ENCODE measurements at places on chromosomes 7 and 10.

- DNase-seq, result no peak
- H3K27me3 ChIP-seq, result no peaks in the 10 kb centered on the region
- H3K4me3 ChIP-seq, result no peak overlapping the region
Measured at GRCh38 chr10:131825150-131825848, 75.5 kb upstream of the PPP2R2D start.

- H3K27me3 ChIP-seq, result no peaks in the 10 kb centered on the region
- H3K4me1 ChIP-seq, result no peaks in the 10 kb centered on the region
- no peak overlapping the region for H3K27ac ChIP-seq
- no peak for DNase-seq
Measured at GRCh38 chr10:67115972-67116371, 190.1 kb downstream of the LRRTM3 start.

DNA sequence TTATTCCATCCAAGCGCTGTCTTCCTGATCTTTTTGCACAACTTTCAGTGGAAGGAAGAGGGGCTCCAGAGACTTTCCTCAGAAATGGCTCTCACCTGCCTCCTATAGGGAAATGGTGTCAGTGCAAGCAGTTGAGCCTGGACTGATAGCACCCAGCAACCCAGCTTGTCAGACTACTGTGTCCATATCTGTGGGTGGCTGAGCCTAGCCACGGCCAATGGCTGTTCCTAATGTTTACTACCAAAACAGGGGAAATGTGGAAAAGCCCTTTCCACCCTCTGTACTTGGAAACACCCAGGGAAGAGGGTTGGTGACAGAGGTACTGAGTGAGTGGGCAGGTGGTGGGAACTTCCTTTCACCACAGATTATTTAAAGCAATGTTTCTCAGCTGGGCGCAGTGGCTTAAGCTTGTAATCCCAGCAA, 4.3 kb upstream of the YKT6 start:
- H3K4me3 ChIP-seq, result no peak overlapping the region
- peaks cover 9% of the 10 kb centered on the region for H3K4me1 ChIP-seq
- no peak for DNase-seq
- peaks cover 11% of the 10 kb centered on the region for H3K27me3 ChIP-seq
- H3K36me3 ChIP-seq, result no peaks in the 10 kb centered on the region

- peaks cover 30% of the 10 kb centered on the region for H3K4me1 ChIP-seq
- H3K36me3 ChIP-seq, result peaks cover 40% of the 10 kb centered on the region
- H3K27me3 ChIP-seq, result no peaks in the 10 kb centered on the region
- DNase-seq, result no peak
- H3K27ac ChIP-seq, result no peak overlapping the region
- no peak overlapping the region for H3K4me3 ChIP-seq
Measured at GRCh38 chr7:5394264-5395105, 29.1 kb downstream of the TNRC18 start.

DNA sequence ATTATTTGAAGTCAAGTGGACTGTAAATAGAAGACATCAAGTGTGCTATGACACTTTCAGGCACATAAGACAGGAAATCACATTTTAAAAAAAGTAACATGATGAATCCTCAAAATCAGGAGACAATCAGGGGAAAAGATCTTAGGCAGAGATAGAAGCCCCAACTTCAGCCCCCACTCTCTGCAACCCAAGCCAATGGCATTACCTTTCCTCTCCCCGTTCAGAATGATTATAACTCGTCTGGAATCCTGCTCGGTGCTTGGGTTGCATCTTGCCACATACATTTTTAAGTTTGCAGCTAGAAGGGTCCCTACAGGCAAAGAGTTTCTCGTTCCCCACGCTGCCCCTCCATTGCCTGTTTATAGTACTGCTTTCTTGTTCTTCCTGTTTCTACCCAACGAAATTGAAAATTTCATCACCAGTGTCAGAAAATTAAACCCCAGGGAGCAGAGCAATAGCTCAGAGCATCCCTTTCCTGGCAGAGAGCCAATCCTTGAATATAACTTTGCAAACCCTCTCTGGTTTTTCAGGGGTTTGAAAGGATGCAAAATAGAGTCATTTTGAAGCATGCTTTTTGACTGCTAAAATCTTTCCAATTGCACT, 260.5 kb upstream of the AOAH start:
- DNase-seq, result no peak
- H3K36me3 ChIP-seq, result peaks cover 5% of the 10 kb centered on the region
- H3K4me3 ChIP-seq, result no peak overlapping the region
- H3K27ac ChIP-seq, result no peak overlapping the region

GRCh38 chr7:18276380-18276779, 219.2 kb upstream of the HDAC9 start:
- no peak overlapping the region for H3K27ac ChIP-seq
- DNase-seq, result no peak
- H3K4me3 ChIP-seq, result no peak overlapping the region
- H3K36me3 ChIP-seq, result no peaks in the 10 kb centered on the region
- no peaks in the 10 kb centered on the region for H3K4me1 ChIP-seq

GRCh38 chr7:119123326-119123725, 898.8 kb downstream of the ANKRD7 start:
- H3K27me3 ChIP-seq, result no peaks in the 10 kb centered on the region
- H3K36me3 ChIP-seq, result no peaks in the 10 kb centered on the region
- no peaks in the 10 kb centered on the region for H3K4me1 ChIP-seq
- no peak overlapping the region for H3K4me3 ChIP-seq
- no peak overlapping the region for H3K27ac ChIP-seq

GRCh38 chr10:31121757-31122577, 90.3 kb upstream of the ZNF438 start:
- H3K27me3 ChIP-seq, result peaks cover 4% of the 10 kb centered on the region
- no peak overlapping the region for H3K27ac ChIP-seq
- H3K4me1 ChIP-seq, result peaks cover 5% of the 10 kb centered on the region
- H3K36me3 ChIP-seq, result no peaks in the 10 kb centered on the region

DNA sequence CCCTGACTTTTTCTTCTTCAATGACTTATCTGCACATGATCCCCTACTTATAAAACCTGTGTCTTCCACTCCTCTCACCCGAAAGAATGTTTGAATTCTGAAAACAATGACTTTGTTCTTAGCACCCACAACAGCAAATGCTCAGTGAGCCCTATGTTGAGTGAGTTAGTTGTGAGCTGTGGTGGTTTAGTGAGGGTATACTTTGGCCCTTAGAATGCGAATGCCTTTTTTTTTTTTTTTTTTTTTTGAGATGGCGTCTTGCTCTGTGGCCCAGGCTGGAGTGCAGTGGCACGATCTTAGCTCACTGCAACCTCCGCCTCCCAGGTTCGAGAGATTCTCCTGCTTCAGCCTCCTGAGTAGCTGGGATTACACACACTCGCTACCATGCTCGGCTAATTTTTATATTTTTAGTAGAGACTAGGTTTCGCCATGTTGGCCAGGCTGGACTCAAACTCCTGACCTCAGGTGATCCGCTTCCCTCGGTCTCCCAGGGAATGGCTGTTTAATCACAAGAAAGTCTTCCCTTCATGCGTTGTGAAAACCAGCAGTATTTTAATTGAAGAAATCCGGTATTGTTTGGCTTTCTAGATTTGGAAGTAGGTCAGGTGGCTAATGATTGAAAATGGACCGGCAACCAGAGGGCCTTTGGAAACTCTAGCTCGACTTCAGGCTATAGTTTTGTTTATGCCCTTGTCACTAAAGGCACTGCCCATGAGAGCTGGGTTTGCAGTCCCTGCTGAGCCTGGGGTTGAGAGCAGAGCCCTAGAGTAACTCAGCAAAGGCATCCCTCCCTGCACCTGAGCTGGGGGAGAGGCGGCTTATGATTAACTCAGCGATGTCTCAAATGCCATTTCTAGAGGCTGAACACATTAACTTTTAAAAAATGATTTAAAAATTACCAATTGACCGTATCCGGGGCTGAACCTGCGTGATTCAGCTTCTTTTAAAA, 41.3 kb downstream of the CUX1 start:
- H3K27ac ChIP-seq, result peak overlapping the region; percentile 98
- no peaks in the 10 kb centered on the region for H3K27me3 ChIP-seq
- peaks cover 3% of the 10 kb centered on the region for H3K36me3 ChIP-seq
- no peak for DNase-seq
- H3K4me1 ChIP-seq, result peaks cover 83% of the 10 kb centered on the region

DNA sequence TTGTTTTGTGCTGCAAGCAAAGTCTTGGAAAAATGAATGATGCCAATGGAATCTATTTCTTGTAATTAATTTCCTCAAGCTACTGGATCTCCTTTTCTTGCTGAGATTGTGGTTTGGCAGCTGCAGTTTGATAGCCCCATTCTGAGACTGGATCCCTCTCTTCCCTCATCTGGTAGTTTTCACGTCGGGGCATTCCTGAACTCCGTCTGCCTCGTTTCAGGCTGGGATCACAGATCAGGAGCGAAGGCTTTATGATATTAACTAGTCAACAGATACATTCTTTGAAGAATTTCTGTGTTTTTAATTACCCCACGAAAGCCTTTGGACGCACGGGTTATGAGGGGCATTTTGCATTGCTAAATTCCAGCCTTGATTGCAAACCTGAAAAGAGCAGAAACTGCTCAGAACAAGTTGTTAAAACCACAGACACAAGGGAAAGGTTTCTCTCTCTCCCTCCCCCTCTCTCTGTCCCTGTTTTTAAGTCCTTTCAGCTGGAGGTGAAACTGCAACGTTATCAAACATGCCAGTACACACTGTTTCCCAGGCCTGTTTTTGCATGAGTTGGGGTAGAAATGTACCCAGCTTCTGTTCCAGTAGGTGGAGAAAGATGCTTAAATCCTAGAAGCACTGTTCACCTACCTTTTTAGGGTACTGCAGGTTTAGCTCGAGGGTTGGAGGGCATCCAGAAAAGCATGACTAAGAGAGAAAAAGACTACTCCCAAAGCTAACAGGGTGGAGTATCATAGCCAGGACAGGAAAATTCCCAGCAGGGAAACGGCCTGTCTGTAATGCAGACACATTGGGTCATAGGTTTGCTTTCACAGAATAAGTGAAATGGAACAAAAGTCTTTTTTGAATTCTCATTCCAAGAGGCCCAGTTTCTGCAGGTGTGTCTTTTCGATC, 124.3 kb downstream of the CUX1 start:
- no peaks in the 10 kb centered on the region for H3K27me3 ChIP-seq
- no peak overlapping the region for H3K4me3 ChIP-seq
- H3K4me1 ChIP-seq, result peaks cover 25% of the 10 kb centered on the region
- DNase-seq, result no peak
- no peaks in the 10 kb centered on the region for H3K36me3 ChIP-seq

- no peak for DNase-seq
- H3K4me3 ChIP-seq, result no peak overlapping the region
- H3K27ac ChIP-seq, result no peak overlapping the region
- peaks cover 34% of the 10 kb centered on the region for H3K36me3 ChIP-seq
- no peaks in the 10 kb centered on the region for H3K27me3 ChIP-seq
Measured at GRCh38 chr7:77348371-77348813, 67.8 kb downstream of the GSAP start.

DNA sequence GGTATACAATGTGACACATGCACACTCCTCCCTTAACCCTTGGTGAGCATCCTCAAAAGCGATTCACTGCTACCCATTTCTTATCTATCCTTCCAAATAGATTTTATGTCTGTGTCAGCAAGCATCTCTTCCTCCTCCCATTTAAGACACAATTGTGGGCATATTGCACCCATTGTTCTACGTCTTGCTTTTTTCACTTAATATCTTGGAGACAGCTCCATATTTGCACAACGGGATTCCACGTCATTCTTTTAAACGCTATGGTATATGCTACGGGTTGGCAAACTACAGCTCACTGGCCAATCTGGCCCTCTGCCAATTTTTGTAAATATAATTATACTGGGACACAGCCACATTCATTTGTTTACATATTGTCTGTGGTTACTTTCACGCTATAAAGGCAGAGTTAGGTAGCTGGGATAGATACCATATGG, 88.6 kb downstream of the RNF216 start:
- H3K36me3 ChIP-seq, result peaks cover 24% of the 10 kb centered on the region
- H3K27me3 ChIP-seq, result no peaks in the 10 kb centered on the region
- peaks cover 100% of the 10 kb centered on the region for H3K4me1 ChIP-seq

DNA sequence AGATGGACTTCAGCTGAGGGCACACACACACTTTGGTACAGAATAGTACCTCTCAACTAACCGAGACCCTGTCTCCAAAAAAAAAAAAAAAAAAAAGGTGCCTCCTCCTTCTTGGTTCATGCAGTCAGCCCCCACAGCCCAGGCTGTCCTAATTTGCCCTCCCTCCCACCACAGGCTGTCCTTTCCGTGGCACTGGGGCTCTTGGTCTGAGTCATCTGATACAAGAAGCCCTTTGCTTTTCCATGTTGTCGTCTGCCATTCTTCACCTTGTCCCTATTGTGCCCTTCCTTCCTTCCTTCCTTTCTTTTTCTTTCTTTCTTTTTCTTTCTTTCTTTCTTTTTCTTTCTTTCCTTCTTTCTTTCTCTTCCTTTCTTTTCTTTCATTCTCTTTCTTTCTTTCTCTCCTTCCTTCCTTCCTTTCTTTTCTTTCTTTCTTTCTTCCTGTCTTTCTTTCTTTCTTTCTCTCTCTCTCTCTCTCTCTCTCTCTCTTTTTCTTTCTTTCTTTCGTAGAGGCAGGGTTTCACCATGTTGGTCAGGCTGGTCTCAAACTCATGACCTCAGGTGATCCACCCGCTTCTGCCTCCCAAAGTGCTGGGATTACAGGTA, 96.0 kb upstream of the IKZF1 start:
- H3K4me3 ChIP-seq, result no peak overlapping the region
- peak overlapping the region; percentile 10 for H3K27ac ChIP-seq
- no peaks in the 10 kb centered on the region for H3K27me3 ChIP-seq
- no peak for DNase-seq
- H3K4me1 ChIP-seq, result peaks cover 75% of the 10 kb centered on the region

DNA sequence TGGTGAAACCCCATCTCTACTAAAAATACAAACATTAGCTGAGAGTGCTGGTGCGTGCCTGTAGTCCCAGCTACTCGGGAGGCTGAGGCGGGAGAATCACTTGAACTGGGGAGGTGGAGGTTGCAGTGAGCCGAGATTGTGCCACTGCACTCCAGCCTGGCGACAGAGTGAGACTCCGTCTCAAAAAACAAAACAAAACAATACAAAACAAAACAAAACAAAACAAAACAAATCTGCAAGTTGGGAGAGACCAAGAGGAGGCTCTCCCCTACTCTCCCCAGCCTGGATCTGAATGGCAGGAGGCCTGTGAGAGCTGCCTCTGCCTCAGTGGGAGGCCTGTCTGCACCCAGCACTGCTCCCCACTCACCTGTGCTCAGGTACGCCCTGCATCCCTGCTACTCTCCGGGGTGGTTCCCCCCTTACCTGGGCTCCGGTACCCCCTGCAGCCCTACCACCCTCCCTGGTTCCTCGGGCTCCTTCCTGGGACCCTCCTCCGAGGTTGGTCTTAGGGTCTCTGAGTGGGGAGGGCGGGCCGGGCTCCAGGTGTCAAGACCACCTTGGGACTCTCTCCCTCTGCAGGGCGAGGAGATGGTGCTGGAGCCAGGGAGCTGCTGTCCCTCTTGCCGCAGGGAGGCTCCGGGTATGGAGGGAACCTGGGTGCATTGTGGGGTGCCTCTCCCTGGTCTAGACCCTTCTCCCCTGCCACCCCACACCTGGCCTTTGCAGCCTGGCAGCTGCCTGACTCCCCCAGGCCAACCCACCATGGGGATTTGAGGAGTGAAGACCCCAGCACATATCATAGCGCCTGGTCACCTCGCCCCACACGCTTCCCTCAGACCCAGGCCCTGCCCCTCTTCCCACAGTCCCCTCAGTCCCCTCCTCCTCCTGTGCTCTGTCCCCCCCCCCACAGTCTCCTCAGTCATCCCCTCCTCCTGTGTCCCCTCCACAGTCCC, 9.5 kb upstream of the ZNF862 start:
- no peak overlapping the region for H3K27ac ChIP-seq
- no peak for DNase-seq
- H3K4me1 ChIP-seq, result no peaks in the 10 kb centered on the region
- no peaks in the 10 kb centered on the region for H3K36me3 ChIP-seq

- H3K4me1 ChIP-seq, result peaks cover 65% of the 10 kb centered on the region
- peak overlapping the region; percentile 92 for H3K27ac ChIP-seq
- no peak for DNase-seq
- peak overlapping the region; percentile 92 for H3K4me3 ChIP-seq
Measured at GRCh38 chr7:44977304-44977958, 1.4 kb downstream of the MYO1G start.

All from activated B cell treated with CpG ODN at 0.5 μM for 24 hours (primary cell).